ENCODE measurements at places on chromosomes 3 and 15.

DNA sequence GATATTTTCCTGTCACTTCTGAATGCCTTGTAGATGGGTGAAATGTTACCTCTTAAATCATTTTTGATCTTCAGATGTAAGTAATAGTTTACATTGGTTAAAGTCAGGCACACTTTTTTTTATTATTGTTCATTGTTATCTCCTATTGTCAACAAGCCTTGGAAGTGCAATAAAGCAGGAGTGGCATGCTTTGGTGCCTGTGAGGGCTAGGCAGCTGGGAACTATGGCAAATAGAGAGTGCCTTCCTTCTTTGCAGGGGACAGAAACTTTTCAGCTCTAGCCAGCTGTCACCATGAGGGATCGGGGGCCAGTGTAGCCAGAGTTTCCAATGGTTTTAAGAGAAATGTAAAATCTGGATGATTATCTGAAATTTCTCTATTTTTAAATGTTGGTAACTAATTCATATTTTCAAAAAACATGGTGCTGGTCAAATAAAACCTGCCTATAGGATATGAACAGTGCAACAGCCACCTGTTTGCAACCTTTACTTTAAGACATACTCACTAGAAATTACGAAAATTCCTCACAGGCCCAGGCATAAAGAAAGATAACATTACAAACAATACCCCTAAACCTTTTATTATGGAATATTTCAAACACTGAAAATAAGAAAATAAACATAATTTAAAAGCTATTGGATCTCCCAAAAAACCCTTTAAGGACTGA, 9.1 kb upstream of the SELENOK start:
- DNase-seq = no peak

DNA sequence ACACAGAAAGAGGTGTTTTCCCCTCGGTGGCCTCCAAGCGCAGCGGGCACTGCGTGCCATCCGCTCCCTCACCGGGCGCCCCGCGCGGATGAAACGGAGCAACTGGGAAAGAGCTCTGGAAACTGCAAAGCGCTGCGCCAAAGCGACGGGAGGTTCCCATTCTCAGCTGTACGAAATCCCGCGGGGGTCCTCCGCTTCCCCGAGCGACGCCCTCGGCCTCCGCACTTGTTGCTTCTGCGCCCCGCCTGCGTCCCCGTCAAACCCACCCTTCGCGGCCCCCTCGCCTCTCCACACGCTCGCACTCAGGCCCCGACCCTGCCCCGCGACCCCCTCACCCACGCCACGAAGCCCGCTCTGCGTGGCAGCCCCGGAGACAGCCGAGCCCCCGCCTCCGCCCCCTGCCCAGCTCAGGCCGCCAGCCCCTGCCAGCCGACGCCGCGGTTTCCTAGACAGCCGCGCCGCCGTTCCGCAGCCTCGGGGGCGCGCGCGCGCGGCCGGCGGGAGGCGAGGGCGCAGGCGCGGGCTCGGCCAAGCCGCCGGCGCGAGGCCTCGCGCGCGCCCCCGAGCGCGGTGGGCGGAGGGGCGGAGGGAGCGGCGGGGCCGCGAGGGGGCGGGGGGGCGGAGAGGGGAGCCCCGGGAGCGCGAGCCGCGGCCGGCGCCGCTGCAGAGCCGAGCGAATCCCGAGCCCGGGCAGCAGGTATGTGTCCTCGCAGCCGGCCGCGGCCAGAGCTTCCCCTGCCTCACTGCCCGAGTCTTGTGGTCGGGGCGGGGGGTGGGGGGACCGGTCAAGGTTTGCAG, at the start of gene TMEM266:
TSS of gene TMEM266 (plus strand) at position 666 of the 798 bp plus-strand sequence. CDS start 74,279 bp downstream, outside the sequence.
- peak; percentile 47 for DNase-seq

GRCh38 chr3:53114412-53115074, 15.7 kb downstream of the RFT1 start:
- no peak for DNase-seq

DNA sequence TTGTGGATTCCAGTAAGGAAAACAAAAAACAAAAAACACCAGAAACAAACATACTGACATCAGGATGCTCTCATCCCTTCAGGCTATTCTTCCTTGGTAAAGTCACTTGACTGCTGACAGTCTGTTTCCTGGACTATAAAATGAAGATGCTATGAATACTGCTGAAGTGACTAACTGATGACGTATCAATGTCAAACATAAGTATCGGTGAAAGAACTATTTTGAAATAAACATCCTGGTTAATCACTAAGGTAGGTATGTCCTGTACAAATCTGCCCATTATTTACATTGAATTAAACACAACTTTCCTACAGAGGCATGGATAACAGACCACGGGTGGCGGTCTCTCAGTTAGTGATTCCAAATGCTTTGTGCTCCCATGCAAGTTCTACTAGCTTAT, 45.9 kb downstream of the CHAC1 start:
- no peak for DNase-seq

GRCh38 chr15:54579855-54580254, 601.6 kb downstream of the UNC13C start:
- no peak for DNase-seq

DNA sequence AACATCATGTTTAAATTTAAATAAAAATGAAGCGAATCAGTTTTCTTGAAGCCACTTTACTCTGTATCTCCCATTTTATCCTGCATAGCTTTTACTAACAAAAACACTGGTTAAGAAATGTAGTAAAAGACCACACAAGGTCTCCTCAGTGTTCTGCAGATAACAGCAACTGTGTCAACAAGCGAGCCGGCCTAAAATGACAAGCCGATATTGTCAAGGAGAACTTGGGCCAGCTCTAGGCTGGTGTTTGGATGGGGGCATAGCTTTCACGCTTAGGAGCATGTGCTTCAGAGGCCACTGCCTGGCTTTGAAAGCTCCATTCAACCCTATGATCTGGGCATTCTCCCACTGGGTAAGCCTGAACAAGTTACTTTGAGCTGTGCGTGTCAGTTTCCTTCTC, 38.1 kb downstream of the MFSD1 start:
- no peak for DNase-seq

DNA sequence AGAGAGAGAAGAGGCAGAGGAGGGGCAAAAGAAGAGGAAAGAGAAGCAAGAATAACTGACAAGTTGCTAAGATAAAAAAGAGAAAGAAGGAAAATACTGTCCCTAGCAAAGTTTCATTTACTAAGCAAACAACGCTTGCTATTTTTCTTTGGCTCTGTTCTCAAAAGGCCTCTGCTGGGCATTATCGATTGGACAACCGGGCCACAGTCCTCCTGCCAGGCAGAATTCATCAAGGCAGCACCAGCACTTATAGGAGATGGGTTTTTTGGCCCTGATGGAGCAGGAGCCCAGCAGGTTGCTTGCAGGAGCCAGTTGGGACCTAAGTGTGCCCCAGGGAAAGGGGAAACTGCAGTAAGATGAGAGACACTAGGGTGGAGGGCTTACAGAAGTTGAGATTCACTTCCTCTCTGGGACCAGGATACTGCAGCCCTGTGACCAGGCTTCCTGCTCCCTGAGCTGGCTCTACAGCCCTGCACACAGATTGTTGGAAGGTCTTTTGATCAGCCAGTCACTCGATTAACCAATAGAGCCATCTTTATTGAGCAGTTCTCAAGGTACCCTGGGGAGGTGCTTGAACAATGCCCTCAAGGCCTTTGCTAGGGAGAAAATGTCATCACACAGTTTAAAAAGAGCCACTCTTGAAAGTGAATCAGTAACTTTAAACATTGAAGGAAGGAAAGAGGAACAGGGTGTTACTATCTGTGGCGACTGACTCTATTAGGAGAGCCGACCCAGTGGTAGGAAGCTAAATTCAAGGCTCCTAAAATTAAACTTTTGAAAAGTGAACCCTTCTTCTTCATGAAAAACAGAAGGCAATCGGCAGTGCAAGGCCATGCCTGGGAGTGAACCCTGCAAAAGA, 28.8 kb upstream of the GLCE start:
- no peak for DNase-seq

- DNase-seq = no peak
Observed at GRCh38 chr3:173045770-173046382, 95.2 kb downstream of the SPATA16 start.

DNA sequence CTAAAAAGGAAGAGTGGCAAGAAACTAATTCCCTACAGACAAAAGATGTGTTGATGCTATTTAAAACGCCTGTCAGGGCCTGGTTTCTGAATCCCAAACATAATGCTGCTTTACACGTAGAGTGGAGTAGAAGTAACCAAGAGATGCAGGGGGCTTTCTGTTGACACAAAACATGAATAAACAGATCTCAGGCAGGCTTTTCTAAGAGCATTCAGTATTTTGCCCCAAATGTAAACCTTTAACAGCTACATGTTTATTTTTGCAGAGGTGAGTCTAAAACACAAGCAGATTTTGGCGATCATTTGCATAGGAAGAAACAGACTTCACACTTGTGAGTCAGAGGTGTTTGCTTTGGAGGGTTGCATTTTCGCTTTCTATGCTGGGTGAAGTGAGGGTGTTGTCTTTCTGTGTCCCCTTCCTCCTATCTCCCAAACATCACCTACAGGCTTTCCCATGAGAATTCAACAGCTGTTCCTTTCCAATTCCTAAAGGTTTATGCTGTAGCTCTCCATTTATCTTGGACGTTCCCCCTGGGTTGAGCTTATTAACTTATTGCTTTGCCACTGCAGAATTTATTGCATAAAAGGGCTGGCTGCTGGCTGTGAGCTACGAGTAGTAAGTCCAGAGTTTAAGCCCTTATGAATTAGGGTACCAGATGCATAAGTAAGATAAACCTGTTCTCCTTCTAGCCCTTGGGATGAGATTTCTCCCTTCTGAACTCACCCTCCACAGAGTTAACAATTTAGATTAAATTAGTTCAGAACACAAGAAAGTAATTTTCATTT, 156.7 kb downstream of the DIPK2A start:
- DNase-seq = no peak

DNA sequence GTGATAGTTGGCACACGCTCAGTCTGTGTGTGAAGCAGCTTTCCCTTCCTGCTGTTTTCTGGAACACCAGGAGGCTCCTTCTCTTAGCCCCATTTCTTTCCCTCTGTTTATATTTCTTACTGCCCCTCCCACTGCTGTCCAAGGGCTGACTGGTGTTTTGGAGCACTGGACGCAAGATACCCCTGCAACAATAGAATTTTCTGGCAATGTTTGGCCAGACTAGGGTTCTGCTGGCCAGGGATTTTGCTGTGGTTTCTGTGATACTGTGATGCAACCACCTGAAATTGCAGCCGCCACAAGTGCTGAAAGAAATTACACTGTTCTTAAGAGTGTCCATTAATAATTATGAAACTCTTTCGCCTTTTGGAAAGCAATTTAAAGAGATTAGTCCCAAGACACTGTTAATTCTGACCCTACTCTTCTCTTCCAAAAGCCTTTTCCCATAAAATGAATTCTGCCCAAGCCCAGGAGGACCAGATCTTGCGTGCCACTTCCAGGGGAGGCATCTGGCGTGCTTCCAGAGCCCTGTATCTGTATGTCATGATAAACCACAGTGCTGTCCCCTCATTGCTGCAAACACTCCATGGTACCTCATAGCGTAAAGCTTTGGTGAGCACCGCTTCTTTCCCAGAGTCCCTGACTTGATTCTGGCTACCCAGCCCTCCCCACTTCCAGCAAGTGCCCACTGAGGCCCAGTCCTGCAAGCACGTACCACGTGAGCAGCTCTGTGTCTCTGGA, 159.4 kb upstream of the CHRM5 start:
- no peak for DNase-seq

DNA sequence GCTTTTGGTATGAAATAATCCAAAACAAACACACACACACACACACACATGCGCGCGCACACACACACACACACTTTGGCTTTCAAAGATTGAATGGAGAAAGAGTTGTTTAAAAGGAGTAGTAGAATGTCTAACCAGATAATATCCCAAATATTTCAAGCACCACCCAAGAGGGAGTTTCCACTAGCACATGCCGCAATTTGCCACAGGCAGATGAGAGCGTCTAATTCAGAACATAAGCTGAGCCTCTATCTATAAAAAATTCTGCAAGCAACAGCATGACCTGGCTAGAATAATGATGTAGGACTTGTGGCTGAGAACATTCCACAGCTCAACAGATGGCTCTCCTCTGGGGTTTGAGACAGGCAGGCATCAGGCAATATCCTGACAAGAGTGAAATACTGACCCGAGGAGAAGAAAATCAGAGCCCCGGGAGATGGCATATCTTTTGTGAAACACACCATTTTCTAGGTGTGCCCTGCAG, 302.5 kb upstream of the GADL1 start:
- no peak for DNase-seq

Data from neural crest cell (in vitro differentiated cells).